NCI-H1417 treated with DMSO at 0.1 percent for 48 hours (cell line): ENCODE measurements at places on chromosomes 3 and 15.

DNA sequence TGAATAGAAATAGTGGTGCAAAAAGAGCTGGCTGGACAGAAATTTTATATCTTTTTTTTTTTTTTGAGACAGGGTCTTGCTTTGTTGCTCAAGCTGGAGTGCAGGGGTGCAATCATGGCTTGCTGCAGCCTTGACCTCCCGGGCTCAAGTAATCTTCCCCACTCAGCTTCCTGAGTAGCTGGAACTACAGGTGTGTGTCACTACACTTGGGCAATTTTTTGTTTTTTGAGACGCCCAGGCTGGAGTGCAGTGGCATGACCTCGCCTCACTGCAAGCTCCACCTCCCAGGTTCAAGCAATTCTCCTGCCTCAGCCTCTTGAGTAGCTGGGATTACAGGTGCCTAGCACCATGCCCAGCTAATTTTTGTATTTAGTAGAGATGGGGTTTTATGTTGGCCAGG is 22.4 kb downstream of the CHRNA3 start:
- no peak for DNase-seq

DNA sequence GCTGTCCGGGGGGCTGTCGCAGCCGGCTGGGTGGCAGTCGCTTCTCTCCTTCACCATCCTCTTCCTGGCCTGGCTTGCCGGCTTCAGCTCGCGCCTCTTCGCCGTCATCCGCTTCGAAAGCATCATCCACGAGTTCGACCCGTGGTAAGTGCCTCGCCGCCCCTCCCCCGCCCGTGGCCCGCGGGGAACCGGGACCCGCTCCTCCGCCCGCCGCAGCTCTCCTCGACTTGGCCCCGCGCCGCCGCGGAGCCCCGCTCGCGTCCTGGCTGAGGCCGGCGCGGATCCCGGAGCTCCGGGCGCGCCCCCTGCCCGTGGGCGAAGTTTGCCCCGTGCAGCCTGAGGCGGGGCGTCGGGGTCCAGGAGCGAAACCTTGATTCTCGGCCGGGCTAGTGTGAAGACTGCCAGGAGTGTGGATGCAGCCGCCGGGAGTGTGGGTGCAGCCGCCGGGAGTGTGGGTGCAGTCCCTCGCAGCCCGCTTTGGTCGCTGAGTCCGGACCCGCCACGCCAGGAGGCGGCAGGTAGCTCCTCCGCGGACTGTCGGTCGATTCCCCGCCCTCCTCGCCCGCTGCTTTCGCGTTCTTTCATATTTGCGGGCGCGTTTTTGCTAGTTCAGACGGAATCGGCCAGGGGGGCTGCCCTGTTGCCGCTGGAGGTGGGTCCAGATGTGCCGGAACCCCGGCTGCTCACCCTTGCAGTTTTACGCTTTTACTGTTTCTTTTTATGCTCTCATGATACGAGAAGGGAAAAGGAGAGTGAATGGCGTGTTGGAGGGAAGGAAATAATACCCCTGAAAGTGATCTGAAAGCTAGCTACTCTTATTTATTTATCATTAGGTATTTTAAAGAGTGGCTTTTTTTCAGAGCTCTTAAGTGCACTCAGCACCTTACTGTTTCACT is 692 bp downstream of the STT3B start:
- no peak for DNase-seq

DNA sequence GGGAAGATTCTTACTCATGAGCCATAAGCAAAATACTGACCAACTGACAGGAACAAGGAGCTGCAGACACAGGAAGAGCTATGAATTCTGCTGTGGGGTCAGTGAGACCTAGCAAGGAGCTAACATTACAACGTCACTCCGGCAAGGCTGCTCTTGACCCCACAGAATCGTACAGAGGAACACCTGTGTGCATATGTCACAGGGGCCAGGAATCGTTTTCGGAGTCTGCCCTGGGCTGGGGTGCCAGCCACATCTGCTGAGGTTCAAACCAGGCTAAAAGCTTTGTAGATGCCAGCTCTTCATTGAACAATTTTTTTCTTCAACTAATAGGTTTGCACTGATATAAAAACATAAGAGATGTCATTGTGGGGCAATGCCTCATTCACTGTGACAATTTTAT is 82.6 kb downstream of the LRRK1 start:
- no peak for DNase-seq

DNA sequence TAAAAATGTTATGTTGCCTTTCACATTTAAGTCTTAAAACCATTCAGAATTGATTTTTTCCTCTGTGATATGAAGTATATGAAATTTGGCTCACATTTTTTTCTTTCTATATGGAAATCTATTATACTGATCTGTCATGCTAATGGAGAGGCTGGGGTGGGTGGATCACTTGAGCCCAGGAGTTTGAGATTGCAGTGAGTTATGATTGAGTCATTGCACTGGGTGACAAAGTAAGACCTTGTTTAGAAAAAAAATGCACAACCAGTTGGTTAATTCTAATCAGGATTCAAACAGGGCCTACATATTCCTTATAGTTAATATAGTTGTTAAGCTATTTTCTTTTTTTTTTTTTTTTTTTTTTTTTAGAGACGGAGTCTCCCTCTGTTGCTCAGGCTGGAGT is 230.5 kb downstream of the MFSD1 start:
- no peak for DNase-seq

GRCh38 chr3:195113536-195114425 is 157.2 kb downstream of the XXYLT1 start:
- no peak for DNase-seq
